NCI-H524 (cell line): ENCODE measurements at places on chromosomes 2 and 18.

DNA sequence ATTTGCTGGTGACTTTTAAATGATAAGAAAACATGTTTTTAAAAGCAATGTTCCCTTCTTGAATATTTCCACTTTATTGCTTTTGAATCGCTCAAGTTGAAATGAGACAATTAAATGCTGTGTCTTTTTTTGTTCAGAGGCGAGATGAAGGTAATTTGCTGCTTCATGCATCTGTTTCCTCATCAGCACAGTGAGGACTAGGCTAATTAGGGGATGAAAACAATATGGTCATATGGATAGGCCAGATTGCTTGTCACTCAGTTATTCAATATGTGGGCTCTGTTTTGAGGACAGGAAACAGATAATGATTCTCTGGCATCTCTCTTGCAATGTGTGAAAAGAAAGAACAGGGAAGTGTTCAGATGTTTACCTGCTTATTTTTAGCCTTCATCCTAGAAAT is 61.0 kb downstream of the ERBB4 start:
- DNase-seq: peak; percentile 59

- DNase-seq: no peak
These were observed 118.6 kb downstream of the LYPD6 start for GRCh38 chr2:149449017-149449416.

GRCh38 chr2:28716265-28716865 is 35.3 kb upstream of the PPP1CB start:
- DNase-seq: peak; percentile 28

- peak; percentile 76 for DNase-seq
These were observed 107.6 kb upstream of the CYRIA start for GRCh38 chr2:16773080-16773713.

GRCh38 chr2:158125756-158126498 is 24.3 kb downstream of the UPP2 start:
- DNase-seq: no peak

GRCh38 chr18:5180254-5180653 is 16.8 kb downstream of the AKAIN1 start:
- DNase-seq: no peak

DNA sequence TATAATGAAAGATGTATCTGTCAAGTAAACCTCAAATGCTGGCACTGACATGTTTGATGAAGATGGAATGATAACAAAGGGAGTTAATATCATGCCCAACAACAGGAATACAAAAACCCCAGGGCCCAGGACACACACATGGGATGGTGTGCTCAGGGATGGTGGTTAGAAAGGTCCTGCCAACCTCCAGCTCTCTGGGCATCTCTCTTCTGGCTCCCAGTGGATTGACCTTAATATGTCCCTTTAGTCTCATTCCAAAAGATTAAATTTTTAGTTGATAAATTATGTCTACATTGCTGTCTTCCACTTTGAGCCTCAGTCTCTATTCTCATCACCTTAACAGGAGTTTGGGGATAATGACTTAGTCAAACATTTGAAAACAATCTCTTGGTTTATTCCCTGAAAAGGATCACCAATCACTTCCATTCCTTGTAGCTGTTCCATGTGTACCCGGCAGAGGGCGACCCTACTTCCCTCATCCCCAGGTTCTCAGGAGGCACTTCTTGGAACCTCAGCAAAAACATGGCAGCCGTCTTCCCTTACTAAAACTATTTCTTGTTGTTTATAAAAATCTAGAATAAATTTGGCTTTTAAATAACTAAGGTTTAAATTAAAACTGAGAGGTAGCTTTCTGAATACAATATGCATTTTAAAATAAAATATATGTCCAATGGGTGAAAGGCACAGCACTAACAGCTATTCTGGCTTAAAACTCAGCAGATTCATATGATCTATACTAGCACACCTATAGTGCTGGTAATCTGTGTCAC is 29.6 kb downstream of the MCEE start:
- DNase-seq: peak; percentile 51

DNA sequence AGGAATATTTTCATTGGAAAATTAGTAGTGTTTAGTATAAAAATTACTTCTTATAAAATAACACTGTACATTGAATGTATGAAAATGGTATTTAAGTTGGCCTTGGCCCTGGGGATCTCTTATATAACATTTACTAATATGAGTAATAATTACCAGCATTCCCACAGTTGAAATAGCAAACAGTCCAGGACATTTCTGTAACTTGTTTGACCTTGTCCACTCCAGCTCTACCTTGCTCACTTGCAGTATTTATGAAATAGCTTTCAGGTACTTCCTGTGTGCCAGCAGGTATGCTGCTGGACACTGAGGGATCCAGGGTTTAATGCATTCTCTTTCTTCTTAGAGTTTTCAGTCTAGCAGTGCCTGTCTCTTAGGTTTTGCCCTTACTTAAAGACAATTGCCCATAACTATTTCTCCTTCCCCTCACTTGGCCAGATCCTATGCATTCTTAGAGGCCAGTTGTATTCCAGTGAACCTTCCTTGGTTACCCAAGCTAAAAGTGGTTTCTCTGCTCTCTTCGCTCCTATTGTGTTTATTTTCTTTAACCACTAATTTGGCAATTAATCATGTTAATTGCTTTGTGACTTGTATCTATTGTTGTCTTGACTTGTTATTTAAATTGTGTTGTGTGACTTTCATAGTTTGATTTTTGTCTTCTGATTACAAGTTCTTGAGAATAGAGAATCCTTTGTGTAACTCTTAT is 25.9 kb downstream of the BABAM2 start:
- no peak for DNase-seq
